Fibroblast of skin of left quadriceps (primary cell): ENCODE measurements at places on chromosomes 6 and 20.

DNA sequence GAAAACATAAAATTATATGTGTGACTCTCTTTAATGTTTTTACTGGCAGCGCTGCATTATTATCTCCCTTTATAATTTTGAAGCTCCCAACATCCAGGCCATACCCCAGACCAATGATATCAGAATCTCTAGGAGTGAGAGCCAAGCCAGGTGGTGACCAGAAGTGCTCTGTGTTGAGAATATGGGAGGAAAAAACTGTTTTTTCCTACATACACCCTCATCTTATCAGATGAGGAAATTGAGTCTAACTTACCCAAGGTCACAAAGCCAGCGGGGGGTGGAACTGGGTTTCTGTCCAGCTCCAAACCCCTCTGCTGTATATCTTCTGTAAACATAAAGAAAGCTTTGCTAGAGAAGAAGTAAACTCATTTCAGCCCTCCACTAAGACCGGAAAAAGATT, 42.5 kb downstream of the LY86 start:
- DNase-seq, result no peak

DNA sequence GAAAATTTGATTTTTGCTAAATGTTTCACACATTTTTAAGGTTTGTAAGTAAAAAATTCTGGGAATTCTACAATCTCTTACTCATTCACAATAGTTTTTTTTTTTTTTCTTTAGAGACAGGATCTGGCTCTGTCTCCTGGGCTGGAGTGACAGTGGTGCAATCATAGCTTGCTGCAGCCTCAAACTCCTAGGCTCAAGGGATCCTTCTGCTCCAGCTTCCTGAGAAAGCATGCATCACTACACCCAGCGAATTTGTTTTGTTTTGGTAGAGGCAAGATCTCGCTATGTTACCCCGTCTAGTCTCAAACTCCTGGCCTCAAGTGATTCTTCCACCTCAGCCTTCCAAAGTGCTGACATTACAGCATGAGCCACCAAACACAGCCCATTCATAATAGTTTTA, 232.8 kb downstream of the GJA1 start:
- DNase-seq, result no peak

DNA sequence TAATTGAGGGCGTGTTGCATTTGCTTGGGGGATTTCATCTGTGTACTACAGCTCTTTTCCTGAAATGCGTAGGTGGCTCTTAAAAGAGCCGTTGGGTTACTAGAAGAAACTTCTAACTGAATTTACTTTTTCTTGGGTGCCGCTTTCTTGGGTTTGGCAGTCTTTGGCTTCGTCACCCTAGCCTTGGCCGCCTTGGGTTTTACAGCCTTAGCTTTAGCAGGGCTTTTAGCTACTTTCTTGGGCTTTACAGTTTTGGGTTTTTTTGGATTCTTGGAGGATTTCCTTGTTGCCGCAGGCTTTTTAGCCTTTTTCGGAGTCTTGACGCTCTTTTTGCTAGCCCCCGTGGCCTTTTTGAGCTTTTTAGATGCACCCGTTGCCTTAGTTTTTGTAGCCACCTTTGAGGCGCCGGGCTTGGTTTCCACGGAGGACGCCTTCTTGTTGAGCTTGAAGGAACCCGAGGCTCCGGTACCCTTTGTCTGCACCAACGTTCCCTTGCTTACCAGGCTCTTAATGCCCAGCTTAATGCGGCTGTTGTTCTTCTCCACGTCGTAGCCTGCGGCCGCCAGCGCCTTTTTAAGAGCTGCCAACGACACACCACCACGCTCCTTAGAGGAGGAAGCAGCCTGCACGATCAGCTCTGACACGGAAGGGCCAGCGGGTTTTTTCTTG, 54.5 kb downstream of the TRIM38 start:
- no peak for DNase-seq

DNA sequence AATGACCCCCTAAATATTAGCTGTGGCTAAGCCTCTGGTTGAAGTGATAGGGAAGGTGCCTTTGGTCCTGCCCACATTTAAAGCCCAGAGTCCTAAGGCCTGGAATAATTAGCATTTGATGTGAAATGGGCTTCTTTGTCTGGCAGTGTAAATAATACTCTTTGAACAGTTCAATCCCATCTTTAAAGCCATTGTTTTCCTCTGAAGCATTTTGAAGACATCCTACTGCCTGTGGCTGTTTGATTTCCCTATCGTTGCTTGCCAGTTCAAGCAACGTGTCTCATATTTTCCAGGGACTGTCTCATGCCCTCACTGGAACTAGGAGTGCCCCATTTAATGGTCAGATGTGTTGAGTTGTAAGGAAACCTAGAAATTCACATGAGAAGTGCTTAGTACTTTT, 89.3 kb upstream of the BTN3A2 start:
- no peak for DNase-seq

DNA sequence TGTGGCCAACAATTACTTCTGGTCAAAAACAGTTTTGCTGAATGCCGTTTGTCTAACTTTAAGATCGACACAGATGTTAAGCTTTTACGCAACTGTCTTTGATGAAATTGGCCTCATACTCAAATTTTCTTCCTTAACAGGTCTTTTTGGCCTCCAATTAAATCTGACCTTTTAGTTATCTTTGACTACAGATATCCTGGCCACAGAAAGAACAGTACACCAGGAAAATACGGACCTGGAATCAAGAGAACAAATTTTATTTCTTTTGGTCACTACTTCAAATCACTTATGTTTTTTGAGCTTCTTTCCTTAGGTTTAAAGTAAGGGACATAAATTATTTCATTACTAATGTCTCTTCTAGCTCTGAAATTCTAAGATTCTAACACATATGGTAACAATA, 49.8 kb downstream of the IBTK start:
- DNase-seq, result no peak

DNA sequence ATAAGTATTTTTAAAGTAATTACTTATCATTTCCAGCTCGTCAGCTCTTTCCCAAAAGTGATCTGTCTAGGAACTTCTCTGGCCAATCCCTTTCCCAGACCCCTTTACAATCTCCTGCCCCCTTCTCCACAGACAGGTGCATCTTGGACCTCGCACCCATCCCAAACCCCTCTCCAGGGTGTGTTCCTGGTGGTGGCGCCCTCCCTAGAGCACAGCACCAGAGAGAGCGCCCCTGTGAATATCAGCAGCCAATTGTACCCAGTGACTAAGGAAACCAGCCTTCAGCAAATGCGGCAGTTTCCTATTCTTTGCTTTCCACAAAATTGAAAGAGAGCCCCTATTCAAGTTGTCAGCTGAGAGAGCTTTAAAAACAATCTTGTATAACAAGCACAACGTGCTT, 157.7 kb downstream of the RNASET2 start:
- no peak for DNase-seq

DNA sequence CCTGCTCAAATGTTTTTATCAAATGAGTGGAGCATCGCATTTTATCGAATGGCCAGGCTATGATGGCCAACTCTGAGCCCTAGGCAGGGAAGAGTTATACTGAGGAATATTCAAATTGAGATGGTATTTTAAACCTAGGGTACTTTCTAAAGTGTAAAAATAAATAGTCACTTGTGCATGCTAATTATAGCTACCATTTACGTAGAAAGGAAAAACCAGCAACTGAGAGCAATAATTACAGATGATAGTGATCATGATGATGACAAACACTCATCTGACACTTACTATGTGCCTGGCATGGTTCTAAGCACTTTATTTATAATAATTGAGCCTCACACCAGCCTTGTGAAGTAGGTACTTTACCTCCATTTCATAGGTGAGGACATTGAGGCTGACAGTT, 455.7 kb downstream of the CD83 start:
- no peak for DNase-seq

- DNase-seq, result no peak
Measured at GRCh38 chr6:13766201-13766634, 48.1 kb downstream of the MCUR1 start.

GRCh38 chr6:40848038-40848437, 191.0 kb downstream of the UNC5CL start:
- no peak for DNase-seq

DNA sequence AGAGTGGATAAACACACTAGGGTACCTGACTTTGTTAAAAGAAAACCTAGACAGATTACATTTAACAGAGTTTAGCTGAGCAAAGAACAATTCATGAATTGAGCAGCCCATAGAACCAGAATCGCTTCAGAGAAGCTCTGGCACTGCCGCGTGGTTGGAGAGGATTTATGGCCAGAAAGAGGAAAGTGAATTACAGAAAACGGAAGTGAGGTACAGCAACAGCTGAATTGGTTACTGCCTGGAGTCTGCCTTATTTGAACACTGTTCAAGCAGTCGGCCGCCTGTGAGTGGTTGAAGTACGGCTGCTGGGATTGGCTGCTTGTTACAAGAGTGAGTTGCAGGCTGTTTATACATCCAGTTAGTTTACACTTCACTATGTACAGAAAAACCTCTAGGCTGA, 253.8 kb upstream of the CDYL start:
- DNase-seq, result no peak

- no peak for DNase-seq
Measured at GRCh38 chr6:135289816-135290215, 108.7 kb downstream of the MYB start.

- DNase-seq, result peak; percentile 18
Measured at GRCh38 chr6:20092071-20092566, 120.2 kb downstream of the MBOAT1 start.

DNA sequence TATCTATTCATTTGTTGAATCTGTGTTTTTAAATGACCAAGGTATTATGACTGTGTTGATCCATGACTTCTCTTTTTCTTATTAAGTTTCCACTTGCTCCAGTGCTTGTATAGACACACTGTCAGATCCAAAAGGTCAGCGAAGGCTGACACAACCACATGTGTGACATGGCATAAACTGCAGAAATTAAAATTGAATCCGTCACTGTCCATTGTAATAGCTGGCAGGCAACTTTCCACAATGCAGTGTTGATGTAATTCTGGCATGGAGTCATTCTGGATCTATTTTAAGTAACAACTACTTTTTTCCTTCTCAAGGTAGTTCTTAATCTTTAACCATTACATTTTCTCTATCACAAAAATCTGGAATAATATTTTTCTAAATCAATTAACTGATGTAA, 145.3 kb downstream of the AIG1 start:
- no peak for DNase-seq

GRCh38 chr20:37490663-37491350, 30.2 kb upstream of the NNAT start:
- no peak for DNase-seq

- no peak for DNase-seq
Measured at GRCh38 chr20:62156592-62157386, 13.2 kb downstream of the SS18L1 start.

GRCh38 chr20:8602389-8603116, 466.3 kb upstream of the PLCB4 start:
- no peak for DNase-seq
